Activated T-helper 1 cell treated with anti-CD3 and anti-CD28 coated beads, Interleukin-2, amount 50 U/mL, for 16 hours (primary cell): ENCODE measurements at places on chromosomes 2 and 18.

- no peak for DNase-seq
These were observed 61.2 kb downstream of the RALBP1 start for GRCh38 chr18:9536354-9537152.

DNA sequence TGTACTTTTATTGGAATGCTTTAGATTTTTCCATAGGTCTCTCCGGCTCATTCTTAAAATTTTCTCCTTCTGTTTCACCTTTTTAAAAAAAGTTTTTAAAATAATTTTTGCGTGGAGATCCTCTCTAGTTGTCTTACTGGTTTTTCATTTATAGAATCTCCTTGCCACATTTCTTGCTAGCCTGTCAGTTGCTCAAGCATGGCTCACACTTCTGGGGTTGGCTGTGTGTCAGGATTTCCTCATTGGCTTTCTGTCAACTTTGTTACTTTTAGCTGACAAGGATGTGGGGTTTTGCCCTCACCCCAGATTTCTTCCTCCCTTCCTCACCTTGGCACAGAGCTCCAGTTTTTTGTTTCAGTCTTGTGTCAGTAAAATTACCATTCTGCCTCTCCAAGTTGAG lies 124.6 kb downstream of the ZNF407 start:
- DNase-seq: no peak

GRCh38 chr2:111640480-111640879 lies 243.5 kb downstream of the ANAPC1 start:
- no peak for DNase-seq

- no peak for DNase-seq
These were observed 750.2 kb downstream of the SLC4A3 start for GRCh38 chr2:220377482-220378155.

DNA sequence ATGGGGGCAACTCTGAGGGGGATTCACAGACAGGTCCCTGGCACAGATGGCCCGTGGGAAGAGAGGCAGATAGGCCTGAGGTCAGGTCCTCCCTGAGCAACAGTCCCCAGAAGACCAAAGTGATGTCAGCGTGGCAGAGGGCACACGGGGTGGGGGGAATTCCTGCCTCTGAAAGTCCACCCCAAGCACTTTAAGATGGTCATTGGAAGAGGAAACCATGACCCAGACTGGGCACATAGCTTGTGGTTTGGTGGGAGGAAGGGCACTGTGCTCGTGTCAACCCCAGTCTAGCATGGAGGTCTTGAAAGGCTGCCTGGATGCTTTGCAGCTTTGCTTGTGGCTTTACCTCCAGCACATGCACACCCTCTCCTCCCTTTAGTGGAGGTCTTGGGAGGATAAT lies 38.0 kb upstream of the SIX2 start:
- no peak for DNase-seq

DNA sequence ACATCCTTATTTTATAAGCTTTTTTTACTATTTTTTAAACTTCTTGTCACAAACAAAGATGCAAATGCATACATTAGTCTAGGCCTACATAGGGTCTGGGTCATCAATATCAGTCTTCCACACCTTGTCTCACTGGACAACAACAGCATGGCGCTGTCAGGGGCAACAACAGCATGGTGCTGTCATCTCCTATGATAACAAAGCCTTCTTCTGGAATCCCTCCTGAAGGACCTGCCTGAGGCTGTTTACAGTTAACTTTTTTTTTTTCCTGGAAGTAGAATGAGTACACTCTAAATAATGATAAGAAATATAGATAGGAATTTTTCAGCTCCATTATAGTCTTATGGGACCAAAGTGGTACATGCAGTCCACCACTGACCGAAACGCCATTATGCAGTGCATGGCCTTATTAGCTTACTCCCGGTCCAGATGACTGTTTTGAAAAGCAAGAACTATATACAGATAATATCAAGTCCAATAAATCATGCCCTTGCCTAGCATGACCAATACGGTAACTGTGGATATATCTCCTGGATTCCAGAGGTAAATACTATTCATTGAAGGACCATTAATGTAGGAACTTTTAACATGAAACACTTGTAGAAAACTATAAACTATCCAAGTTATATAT lies 38.4 kb downstream of the TCF4 start:
- no peak for DNase-seq

DNA sequence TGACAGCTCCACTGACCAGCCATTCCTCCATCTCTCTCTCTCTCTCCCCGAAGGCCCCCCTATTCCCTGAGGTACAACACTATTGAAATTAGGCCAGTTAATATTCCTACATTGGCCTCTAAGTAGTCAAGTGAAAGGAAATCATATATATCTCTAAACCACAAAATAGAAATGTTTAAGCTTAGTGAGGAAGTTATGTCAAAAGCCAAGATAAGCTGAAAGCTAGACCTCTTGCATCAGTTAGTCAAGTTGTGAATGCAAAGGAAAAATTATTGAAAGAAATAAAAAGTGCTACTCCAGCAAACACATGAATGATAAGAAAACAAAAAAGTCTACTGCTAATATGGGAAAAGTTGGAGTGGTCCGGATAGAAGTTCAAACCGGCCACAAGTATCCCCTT lies 301.3 kb upstream of the RBMS1 start:
- DNase-seq: no peak

DNA sequence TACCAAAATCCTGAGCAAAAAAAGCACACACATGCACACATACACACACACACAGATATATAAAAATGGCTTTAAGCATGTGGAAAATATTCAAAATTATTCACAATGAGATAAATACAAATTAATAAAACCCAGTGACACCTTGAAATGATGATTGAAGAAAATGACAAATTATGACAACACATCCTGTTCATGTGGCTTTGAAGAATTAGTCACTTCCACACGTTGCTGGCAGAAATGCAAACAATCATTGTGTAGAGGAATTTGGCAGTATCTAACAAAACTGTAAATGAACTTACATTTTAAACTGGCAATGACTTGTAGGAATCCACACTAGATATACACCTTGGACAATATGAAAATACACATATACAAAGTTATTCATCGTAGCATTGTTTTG lies 95.8 kb upstream of the RGPD4 start:
- no peak for DNase-seq

- no peak for DNase-seq
These were observed 16.3 kb upstream of the HPCAL1 start for GRCh38 chr2:10286216-10287037.

- no peak for DNase-seq
These were observed 92.8 kb downstream of the AKAIN1 start for GRCh38 chr18:5104246-5104645.

DNA sequence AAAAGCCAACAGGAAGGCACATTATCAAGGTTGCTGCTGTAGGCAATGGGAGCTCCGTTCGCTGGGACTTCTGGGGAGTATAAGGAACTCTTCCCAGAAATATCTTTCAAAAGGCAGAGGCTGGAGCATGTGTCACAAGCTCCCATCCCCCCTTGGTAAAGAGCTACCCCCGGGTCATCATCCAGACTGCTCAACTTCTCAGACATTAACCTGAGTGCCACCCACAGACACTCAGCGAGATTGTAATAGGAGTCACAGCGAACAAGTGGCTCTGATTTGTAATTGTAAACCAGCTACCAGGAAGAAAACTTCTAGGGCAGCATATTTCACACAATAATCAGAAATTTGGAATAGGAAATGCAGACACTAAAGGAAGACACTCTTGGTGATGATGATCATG lies 290.2 kb upstream of the PARD3B start:
- no peak for DNase-seq

DNA sequence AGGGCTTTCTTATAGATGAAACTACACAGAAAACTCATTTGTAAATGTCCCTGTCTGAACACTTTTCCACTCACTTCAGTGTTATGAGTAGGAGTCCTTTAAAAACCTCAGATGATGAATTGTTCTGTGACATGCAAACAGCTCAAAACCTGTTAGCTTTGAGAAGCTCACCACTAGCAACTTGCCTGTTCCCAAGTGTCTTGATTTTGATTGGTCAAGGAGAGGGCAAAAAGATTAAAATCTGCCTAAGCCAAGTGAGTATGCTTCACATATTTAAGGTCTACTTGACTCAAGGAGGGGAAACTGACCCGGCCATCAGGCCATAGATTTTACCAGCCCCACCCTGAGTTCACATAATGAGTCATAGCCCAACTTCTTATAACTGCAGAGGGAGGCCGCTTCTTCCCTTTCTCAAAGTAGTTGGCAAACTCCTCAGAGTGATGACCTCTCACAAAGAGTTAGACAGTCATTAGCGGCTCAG lies 45.2 kb upstream of the MEIS1 start:
- DNase-seq: no peak

DNA sequence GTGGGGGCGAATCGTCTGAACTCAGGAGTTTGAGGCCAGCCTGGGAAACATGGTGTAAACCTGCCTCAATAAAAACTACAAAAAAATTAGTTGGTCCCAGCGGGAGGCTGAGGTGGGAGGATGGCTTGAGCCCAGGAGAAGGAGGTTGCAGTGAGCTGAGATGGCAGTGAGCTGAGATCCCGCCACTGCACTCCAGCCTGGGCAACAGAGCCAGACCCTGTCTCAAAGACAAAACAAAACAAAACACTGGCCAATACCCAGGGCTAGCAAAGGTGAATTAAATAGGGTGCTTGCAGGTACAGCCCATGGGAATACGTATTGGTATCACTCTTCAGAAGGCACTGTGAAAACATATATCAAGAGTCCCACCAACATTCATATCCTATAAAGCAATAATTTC lies 7.0 kb downstream of the ITSN2 start:
- DNase-seq: no peak

- no peak for DNase-seq
These were observed 9.7 kb downstream of the PROKR1 start for GRCh38 chr2:68653034-68653433.

- DNase-seq: no peak
These were observed 10.1 kb upstream of the NARS1 start for GRCh38 chr18:57631697-57632096.

DNA sequence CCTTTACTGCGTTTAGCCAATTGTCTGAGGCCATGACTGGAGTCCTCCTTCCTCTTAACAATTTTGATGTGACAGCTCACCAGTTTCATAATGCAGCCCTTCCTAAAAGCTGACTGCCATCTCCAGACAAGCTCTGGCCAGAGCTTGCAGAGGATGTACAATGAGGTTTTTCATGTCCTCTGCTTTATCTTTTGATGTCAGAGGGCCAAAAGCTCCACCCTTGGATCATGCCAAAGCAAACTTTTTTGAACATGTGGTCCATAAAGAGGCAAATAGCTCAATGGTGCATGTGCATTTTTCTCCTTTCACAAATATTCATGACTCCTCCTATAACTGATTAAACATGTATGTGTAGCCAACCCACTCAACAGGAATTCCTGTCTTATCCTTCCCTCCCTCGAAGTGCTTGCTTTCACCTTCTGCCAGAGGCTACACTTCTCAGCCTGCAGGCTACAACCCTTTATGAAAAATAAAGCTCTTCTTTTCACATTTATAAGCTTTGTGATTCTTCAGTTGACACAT lies 266.2 kb downstream of the FBXO15 start:
- no peak for DNase-seq

DNA sequence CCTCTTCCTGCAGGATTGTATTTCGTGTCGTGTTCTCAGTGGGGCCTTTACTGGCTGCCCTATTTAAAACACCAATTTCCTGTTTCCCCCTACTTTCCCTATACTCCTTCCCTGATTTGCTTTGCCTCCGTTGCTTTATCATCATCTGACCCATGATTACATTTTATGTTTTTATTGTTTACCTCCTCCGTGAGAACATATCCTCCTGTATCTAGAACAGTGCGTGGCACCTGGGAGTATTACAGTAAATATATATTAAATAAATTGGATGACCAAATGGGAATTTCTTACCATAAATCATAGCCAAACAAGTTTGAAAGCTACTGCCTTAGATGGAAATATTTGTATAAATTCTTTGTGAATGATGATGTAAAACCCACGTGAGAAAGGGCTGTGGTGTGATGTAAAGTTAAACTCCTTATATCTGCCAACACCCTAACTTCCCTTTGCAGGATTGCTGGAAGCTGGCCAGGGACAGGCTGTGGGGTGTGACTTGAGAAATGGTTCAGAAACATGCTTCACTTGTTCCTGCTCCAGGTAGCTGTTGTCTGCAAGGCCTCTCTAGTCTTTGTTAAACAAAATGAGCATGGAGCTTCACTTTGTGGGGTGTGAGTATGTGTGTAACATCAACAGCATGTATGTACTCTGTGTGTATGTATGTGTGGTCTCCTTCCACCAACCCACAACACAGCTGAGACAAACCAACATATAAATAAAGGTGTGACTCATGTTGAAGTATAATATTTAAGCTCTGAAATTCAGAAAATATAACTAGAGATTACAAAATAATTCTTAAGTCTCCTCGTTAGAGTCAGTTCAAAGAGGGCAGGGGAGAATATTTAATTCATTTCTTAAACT lies 40.3 kb downstream of the LHCGR start:
- no peak for DNase-seq

- DNase-seq: no peak
These were observed 5.7 kb upstream of the RTKN start for GRCh38 chr2:74447230-74447999.

- DNase-seq: no peak
These were observed 26.4 kb upstream of the ATRAID start for GRCh38 chr2:27185331-27186026.

- no peak for DNase-seq
These were observed 270.0 kb upstream of the PXDN start for GRCh38 chr2:2014251-2014771.

- no peak for DNase-seq
These were observed 264.0 kb downstream of the SUCLG1 start for GRCh38 chr2:84194949-84195644.

GRCh38 chr2:28407131-28407975 lies 14.7 kb downstream of the FOSL2 start:
- DNase-seq: no peak

DNA sequence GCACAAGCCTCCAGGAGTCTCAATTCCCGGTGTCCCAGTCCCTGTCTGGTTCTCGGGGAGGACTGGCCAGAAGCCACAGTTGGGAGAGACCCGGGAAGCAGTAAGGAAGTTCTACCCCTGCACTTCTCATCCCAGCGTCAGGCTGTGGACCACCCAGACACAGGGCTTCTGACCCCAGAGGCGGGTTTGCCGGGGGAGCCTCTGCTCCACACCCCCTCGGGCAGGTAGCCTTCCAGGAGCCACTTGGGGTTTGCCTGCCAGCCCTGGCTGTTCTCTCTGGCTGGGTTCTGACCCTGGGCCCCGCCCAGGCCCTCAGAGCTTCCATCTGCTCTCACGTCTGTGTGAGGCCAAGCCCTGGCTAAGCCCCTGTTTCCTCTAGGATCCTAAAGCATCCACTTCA lies 94.4 kb upstream of the GPC1 start:
- no peak for DNase-seq

DNA sequence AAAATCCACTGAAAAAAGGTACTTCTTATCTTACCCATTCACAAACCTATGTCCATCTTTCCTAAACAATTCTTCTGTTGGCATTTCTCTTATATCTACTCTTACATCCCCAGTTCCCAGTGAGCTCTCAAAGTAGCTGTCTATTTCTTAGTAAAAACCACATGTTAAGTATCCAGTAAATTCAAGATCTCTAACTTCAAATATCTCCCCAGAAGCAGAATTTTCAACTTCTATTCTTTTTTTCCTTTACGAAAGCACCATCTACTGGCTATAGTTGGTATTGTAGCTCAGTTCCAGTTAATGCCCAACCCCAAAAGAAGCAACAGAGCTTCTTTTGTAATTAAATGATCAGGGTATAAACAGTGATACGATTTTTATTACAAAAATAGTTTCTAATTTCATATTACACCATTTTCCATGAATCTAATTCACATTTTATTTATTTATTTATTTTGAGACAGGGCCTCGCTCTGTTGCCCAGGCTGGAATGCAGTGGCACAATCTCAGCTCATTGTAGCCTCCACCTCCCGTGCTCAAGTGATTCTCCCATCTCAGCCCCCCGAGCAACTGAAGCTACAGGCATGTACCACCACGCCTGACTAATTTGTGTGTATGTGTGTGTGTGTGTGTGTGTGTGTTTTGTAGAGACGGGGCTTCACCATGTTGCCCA lies 28.5 kb downstream of the HRH4 start:
- DNase-seq: no peak
